ENCODE measurements at places on chromosomes 5 and 9.

DNA sequence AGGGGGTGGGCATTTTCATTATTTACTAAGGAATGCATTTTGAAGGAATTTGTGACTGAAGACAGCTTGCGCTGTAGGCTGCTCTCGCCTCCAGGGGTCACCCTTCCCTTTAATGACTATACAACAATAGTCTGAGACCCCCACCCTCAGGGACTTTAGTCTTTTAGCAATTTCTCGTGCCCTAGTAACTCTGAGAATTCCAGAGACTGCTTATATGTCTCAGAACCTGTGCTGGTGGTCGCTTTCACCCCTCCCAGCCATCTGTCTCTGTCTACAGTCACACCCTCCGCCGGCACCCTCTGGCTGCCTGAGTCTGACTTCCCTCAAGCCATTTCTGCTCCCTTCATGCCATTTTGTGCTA lies 671.4 kb downstream of the NR2F1-AS1 start:
- DNase-seq: no peak

DNA sequence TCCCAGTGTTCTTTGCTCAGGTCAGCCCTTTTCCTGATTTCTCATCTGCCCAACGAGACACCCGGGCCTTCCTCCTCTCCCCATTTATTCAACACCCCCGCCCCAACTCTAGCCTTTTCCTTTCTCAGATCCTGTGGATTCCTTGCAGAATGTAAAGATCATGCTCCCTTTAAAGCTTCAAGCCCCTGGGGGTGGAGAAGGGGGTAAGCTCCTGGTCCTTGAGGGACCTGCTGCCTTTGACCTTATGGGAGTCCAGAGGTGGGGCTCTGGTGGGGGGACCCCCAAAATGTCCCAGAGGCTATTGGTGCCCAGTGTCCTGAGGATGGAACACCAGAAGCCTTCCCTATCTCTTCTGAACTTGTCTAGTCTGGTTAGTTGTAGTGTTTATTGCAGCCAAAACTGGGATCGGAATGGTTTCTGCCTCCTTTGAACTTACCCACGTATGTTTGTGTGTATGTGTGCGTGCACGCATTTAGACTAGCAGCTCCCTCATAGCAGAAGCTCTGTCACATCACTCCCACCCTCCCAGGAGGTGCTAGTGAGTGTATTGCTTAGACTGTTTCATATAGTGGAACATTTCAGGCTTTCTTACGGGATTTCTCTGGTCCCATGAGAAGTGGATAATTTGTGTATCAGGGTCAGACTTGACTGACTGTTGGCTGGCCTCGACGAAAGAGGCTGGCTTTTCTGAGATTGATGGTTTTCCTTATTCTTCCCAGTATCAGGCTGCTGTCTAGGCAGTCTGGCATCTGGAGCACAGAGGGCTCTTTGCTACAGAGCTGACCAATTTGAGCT lies 1.1 kb downstream of the GALNT10 start:
- DNase-seq: no peak

DNA sequence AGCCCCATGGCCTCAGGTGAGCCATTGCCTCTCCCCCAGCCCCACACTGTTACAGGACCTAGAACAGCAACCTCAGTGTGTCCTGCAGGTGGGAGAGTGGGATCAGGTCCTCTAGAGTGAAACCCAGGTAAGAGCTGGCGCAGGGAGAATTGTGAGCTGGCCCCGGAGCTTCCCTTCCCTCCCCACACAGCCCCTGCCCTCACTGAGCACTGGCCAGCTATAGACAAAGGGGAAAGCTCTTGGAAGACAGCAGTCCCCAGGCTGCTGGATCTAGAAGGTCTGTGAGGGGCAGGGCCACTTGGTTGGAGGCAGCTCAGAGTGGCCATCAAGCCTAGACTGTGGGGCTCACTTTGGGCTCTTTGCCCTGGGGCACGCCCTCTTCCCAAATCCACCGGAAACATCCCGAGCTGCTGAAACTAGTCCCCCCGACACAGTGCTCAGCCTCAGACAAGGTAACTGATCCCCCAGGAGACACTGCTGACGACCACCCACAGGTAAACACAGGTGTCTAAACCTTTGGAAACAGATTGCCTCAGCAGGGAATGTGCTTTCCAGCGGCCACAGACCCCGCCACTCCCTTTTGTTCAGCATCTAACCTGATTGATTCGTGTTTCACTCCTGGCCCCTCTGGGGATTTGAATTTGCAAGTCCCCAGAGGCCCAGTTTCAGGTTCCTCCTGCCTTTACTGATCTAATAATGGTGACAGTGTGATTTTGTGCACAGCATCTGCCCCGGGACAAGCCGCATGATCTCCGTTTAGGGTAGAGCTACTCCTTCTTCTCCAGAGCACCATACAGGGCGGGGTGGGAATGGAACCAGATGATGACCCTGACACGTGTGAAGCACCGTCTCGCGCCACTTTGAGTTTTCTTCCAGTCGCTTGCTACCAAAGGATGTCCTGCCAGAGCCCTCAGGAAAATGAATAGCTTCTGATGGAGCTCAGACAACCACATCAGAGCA lies 42.2 kb upstream of the ADAMTS2 start:
- DNase-seq: no peak

GRCh38 chr5:74950836-74951515 lies 84.8 kb upstream of the FAM169A start:
- DNase-seq: no peak

GRCh38 chr5:116912221-116912620 lies 337.6 kb upstream of the SEMA6A start:
- no peak for DNase-seq

- DNase-seq: no peak
These were observed 27.6 kb downstream of the TCF7 start for GRCh38 chr5:134142052-134142451.

DNA sequence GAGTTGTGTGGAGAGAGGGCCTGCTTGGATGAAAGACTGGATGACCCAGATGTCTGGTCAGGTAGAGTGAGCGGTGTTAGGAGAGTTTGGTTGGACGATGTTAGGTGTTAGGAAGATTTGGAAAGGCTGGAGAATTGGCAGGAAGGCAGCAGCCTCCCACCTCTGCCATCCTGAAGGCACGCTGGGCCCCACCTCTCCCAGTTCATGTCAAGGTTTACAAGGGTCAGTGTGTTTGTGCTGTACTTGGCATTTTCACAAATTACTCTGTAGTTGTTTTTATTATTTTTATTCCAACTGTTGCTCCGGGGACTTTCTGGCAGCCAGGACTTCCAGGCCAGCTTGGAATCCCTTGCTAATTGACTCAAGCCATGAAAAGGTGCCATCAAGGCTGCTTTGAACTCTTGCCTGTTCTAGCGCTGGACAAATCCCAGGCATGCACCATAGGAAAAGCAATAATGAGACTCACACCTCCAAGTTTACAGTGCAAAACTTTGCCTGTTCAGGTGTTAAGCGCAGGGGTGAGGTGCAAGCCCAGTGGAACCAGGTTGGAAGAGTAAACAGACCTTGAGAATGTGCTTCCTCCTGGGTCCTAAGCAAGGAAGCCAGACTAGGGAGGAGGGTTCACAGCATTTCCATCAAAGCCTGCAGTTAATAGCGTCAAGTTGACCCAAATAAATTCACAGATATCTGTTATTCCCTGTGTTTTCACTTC lies 41.7 kb upstream of the KLF9 start:
- no peak for DNase-seq

- DNase-seq: peak; percentile 25
These were observed 388.6 kb upstream of the CDH6 start for GRCh38 chr5:30804739-30805505.

All from LNCaP clone FGC (cell line).